ELR (cell line): ENCODE measurements at places on chromosomes 11 and 22.

GRCh38 chr11:115124786-115125185 lies 379.4 kb downstream of the CADM1 start:
- no peak for DNase-seq

DNA sequence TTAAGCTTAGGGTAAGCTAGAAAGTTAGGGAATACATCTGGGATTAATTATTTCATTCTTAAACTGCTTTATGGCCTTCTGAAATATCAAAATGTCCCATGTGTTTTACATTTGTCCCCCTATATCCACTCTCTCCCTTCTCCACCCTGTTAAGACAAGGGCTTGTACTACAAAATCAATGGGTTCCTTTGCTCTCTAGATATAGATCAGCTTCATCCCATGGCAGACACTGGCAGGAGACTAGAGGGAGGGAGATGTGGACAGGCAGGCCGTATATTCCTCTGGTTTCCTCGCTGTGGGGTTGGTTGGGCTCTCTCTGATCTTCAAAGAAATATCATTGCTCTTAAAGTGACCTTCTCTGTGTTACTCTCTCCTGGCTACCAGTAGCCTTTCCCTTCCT lies 1281.0 kb downstream of the LRRC4C start:
- DNase-seq: no peak

- DNase-seq: peak; percentile 47
Measured at GRCh38 chr22:29080106-29080975, 7.5 kb downstream of the KREMEN1 start.

DNA sequence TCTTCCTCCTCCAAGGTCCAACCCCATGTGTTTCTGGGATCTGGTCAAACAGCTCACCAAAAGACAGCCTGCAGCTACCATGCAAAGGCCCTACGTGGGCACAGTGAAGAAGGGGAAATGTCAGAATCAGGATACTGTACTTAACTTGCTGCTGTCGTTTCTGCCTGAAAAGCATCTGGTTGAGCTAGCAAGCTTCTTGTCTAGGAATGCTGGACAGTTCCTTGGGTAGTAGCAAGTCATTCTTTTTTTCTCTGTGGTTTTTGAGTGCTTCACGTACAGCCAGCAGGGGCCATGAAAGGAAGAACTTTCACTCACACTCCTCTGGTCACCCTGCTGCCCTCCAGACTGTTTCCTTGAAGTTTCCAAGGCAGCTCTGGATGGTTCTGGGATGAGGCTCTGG lies 24.7 kb downstream of the RCOR2 start:
- DNase-seq: peak; percentile 23

DNA sequence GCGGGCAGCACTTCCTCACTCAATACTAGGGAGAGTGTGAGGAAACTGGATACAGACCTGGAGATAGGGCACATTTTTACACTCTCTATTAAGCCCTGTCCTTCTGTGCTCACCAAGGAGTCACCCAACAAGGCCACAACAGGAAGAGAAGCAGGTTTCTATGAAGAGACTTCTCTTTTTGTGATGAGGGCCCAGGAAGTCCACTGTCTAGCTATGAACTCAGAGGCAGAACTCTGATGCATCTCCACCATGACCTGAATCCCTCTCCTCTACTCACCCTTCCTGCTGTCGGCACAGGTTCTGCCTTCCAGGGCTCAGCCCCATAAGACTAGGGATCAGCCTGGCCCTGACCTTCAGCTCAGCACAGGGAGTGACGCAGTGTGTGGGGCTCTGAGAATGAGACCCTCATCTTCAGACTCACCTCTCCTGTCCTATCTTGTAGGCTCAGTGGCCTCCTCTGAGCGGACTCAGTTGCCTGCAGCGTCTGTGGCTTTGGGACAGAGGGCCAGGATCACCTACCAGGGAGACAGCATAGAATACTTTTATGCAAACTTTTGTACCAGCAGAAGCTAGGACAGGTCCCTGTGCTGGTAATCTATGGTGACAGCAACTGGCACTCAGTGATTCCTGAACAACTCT lies 49.3 kb upstream of the IGLL5 start:
- no peak for DNase-seq

GRCh38 chr11:14054116-14055107 lies 91.9 kb downstream of the SPON1 start:
- DNase-seq: no peak

- DNase-seq: peak; percentile 6
Measured at GRCh38 chr22:26393929-26394328, 35.1 kb upstream of the ASPHD2 start.

GRCh38 chr11:22432291-22433093 lies 94.3 kb downstream of the SLC17A6 start:
- no peak for DNase-seq
